ENCODE measurements at places on chromosomes 2 and 18. TPM values are rescaled to one million over a fixed set of nuclear protein-coding genes. Genes with fewer than 3 reads are reported as not detected.
A peak's percentile ranks its signal among the peaks of the same experiment; 100 is the strongest.

The GBX2 gene
- total RNA-seq: 10.2 TPM

The B3GNT7 gene
- 83.3 TPM for total RNA-seq

The YES1 gene
- 91.6 TPM for total RNA-seq

The OTOF gene
- total RNA-seq: 0.41 TPM

The GCKR gene
- 0.33 TPM for total RNA-seq

The NPPC gene
- total RNA-seq: 1.1 TPM

DNA sequence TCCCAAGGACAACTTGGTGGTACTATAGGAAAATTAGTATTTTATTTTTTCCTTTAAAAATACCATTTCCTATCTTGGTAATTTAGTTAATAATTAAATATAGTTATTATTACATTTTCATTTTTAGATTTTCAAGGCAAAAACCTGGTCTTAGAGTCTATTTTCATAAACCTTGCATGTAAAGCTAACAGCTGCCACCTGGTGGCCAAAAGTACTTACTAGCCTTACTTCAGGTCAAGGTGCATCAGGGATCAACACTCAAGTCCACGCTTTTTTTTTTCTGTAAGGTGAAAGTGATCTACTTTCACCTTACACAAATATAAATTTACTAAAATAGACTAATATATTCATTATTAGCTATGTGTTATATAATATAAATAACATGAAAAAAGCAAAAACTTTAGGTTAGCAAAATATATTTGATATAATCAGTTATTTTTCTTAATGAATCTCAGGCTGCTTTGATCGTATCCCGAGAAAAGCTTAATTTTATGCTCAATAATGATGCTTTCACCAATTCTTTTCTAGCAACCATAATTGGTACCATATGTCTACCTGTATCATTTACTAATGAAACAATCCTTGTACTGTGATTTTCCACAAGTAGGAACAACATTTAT is 62.5 kb downstream of the RELCH start:
- no peak overlapping the region for H3K4me3 ChIP-seq
- H3K27ac ChIP-seq: no peak overlapping the region
- peak; percentile 35 for DNase-seq
- no peaks in the 10 kb centered on the region for H3K27me3 ChIP-seq
- H3K36me3 ChIP-seq: no peaks in the 10 kb centered on the region
- H3K4me1 ChIP-seq: no peaks in the 10 kb centered on the region

DNA sequence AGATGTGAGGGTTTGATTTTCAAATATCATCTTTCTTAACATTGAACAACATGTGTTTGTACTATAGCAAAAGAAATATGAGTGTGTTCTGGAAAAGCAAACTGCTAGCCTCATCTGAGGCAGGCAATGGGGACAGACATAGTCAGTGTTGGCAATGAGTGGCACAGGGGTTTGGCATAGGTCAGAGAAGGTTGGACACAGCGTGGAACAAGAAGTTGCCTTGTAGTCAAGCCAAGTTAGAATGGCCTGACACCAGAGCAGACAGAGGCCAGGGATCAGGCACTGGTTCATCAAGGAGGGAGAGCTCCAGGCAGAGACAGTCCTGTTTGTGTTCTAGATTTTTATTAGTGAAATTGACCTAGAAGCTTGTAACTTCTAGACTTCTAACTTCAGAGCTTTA is 100.8 kb upstream of the TANK start:
- no peak overlapping the region for H3K4me3 ChIP-seq
- no peak overlapping the region for H3K27ac ChIP-seq
- no peaks in the 10 kb centered on the region for H3K36me3 ChIP-seq
- DNase-seq: no peak
- no peaks in the 10 kb centered on the region for H3K27me3 ChIP-seq

- no peaks in the 10 kb centered on the region for H3K27me3 ChIP-seq
- no peaks in the 10 kb centered on the region for H3K36me3 ChIP-seq
- no peak for DNase-seq
- H3K27ac ChIP-seq: no peak overlapping the region
- H3K4me3 ChIP-seq: no peak overlapping the region
- no peaks in the 10 kb centered on the region for H3K4me1 ChIP-seq
Observed at GRCh38 chr2:102147935-102148334, 5.4 kb downstream of the IL1R1 start.

DNA sequence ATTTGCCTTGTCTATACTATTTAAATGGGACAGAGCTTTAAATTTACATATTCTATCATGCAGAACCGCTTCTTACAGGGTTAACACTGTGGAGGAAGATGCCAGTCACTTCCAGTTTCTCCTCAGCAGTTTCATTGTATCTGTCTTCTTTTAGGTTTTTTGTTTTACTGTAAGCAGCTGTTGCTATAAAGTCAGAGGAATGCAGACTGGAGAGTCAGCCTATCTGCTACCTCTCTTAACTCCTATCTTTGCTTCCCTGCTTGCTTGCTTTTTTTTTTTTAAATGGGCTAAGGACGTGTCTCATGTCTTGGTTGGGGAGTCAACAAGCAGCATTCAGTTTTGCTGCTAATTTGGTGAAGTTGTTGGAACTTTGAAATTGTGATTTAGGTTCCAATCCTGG is 8.9 kb downstream of the EPC2 start:
- H3K36me3 ChIP-seq: no peaks in the 10 kb centered on the region
- peaks cover 11% of the 10 kb centered on the region for H3K4me1 ChIP-seq
- no peak overlapping the region for H3K27ac ChIP-seq
- H3K27me3 ChIP-seq: no peaks in the 10 kb centered on the region
- no peak overlapping the region for H3K4me3 ChIP-seq
- no peak for DNase-seq

DNA sequence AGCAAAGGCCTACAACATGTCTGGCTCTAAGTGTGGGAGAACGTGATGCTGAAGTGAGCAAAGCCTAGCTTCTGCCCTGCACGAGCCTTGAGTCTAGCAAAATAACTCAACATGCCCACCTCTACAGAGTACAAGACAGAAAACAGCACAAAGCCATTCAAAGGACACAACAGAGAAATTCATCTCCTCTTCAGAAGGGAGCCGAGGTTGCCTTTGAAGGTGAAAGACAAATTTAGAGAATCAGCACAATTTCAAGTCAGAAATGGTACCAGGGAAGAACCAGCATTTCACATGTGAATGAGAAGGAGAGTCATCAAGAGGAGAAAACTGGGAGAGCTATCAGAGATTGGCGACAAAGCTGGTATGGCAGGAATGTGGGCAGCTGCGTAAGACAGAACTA is 21.7 kb upstream of the CYTIP start:
- H3K27ac ChIP-seq: no peak overlapping the region
- H3K36me3 ChIP-seq: no peaks in the 10 kb centered on the region
- DNase-seq: no peak
- no peaks in the 10 kb centered on the region for H3K27me3 ChIP-seq

DNA sequence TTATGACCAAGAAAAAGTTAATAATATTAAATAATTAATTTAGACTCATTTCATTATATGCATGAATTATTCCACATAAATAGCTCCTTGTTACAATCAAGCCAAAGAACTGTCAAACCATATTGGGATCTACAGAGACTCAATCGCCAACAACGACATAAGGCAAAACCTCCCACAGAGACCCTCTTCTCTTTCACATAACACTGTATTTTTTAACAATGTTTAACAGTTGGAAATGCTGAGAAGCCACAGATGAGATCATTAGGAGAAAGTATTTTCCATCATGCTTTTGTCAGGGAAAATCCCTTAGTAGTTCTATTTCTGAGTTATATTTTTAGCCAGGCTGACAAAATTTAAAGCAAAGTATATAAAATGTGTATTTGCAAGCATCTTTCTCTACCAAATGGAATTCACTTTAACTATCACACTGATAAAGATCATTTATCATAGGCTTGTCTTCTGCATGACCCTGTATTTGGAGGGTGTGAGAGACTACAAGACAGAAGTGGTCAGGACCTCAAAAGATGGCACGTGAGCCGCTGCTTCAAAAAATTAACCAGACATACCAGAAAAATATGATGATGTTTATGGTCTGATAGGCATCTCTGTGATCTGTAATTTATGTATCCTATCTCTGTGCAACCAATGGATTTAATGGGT is 383.8 kb downstream of the NRXN1 start:
- H3K27ac ChIP-seq: no peak overlapping the region
- H3K36me3 ChIP-seq: no peaks in the 10 kb centered on the region
- H3K4me1 ChIP-seq: no peaks in the 10 kb centered on the region
- H3K4me3 ChIP-seq: no peak overlapping the region
- DNase-seq: no peak
- no peaks in the 10 kb centered on the region for H3K27me3 ChIP-seq

- H3K36me3 ChIP-seq: 0 out of 2 replicates have a peak, but pooled peaks cover 2% of the 10 kb centered on the region
- peak overlapping the region; percentile 77 for H3K27ac ChIP-seq
- peaks cover 10% of the 10 kb centered on the region for H3K4me1 ChIP-seq
- H3K4me3 ChIP-seq: peak overlapping the region; percentile 67
- DNase-seq: no peak
Observed at GRCh38 chr2:219218217-219218731, 484 bp downstream of the ABCB6 start.

- H3K4me3 ChIP-seq: no peak overlapping the region
- H3K27me3 ChIP-seq: no peaks in the 10 kb centered on the region
- H3K27ac ChIP-seq: no peak overlapping the region
- DNase-seq: no peak
- H3K4me1 ChIP-seq: no peaks in the 10 kb centered on the region
Observed at GRCh38 chr18:58095222-58095621, 51.2 kb downstream of the NEDD4L start.

GRCh38 chr2:14626873-14627272 is 5.6 kb upstream of the LRATD1 start:
- H3K27me3 ChIP-seq: no peaks in the 10 kb centered on the region
- no peak overlapping the region for H3K4me3 ChIP-seq
- H3K27ac ChIP-seq: no peak overlapping the region
- H3K4me1 ChIP-seq: no peaks in the 10 kb centered on the region
- no peaks in the 10 kb centered on the region for H3K36me3 ChIP-seq
- DNase-seq: no peak

GRCh38 chr2:114010001-114010400 is 120.1 kb downstream of the ACTR3 start:
- no peak overlapping the region for H3K4me3 ChIP-seq
- no peaks in the 10 kb centered on the region for H3K36me3 ChIP-seq
- no peak for DNase-seq
- no peaks in the 10 kb centered on the region for H3K4me1 ChIP-seq

GRCh38 chr2:27854229-27854862 is 35.8 kb downstream of the RBKS start:
- no peak for DNase-seq
- H3K4me1 ChIP-seq: no peaks in the 10 kb centered on the region
- H3K27me3 ChIP-seq: no peaks in the 10 kb centered on the region

GRCh38 chr2:241410739-241411176 is 54.7 kb downstream of the FARP2 start:
- no peaks in the 10 kb centered on the region for H3K27me3 ChIP-seq
- H3K4me3 ChIP-seq: no peak overlapping the region
- peaks cover 9% of the 10 kb centered on the region for H3K36me3 ChIP-seq
- no peak overlapping the region for H3K27ac ChIP-seq
- peak; percentile 64 for DNase-seq
- H3K4me1 ChIP-seq: no peaks in the 10 kb centered on the region

DNA sequence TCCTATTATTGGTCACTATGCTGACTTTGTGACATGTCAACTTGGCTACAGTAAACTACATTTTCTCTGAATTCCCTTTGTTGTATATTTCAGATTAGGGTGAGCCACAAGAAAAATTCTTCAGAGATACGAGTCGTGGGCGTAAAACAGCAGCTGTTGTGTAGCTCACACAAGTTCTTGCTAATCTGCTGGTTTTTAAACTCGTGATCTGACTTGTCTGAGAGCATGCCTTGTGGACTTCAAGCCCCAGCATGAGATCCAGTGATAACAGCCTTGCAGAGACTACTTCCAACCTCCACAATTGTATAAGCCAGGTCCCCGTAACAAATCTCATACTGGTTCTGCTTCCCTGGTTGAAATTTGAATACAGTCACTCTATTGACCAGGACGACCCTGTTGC is 259.8 kb upstream of the LYPD1 start:
- no peaks in the 10 kb centered on the region for H3K4me1 ChIP-seq
- no peak for DNase-seq
- no peak overlapping the region for H3K4me3 ChIP-seq
- H3K27me3 ChIP-seq: no peaks in the 10 kb centered on the region
- H3K27ac ChIP-seq: no peak overlapping the region

GRCh38 chr2:83782122-83782521 is 677.0 kb downstream of the SUCLG1 start:
- H3K4me3 ChIP-seq: no peak overlapping the region
- no peaks in the 10 kb centered on the region for H3K4me1 ChIP-seq
- DNase-seq: no peak

GRCh38 chr2:239131521-239131920 is 269.3 kb downstream of the HDAC4 start:
- no peaks in the 10 kb centered on the region for H3K4me1 ChIP-seq
- no peaks in the 10 kb centered on the region for H3K36me3 ChIP-seq
- H3K4me3 ChIP-seq: no peak overlapping the region
- no peaks in the 10 kb centered on the region for H3K27me3 ChIP-seq
- H3K27ac ChIP-seq: no peak overlapping the region
- DNase-seq: no peak

DNA sequence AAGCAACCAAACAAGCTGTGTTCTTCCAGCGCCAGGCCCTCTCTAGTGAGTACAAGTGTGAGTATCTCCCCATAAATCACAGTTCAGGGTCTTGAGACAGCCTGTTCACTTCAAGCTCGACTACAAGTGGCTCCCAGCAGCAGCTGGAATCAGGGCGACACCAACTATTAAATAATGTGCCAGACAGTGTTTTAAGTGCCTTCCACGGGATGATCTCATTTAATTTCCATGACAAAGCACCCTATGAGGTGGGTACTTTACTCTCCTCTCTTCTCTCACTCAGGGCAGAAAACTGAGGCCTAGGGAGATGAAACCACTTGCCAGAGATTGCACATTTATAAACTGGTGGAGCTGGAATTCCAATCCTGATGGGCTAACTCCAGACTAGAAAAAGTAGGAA is 2.6 kb upstream of the FAM136A start:
- no peak for DNase-seq
- no peak overlapping the region for H3K27ac ChIP-seq
- no peak overlapping the region for H3K4me3 ChIP-seq
- peaks cover 5% of the 10 kb centered on the region for H3K4me1 ChIP-seq

All from Panc1 (cell line).